ENCODE measurements at places on chromosomes 1 and 21. TPM values are rescaled to one million over a fixed set of nuclear protein-coding genes. Genes with fewer than 3 reads are reported as not detected.

- no peaks in the 10 kb centered on the region for H3K36me3 ChIP-seq
- no peak for DNase-seq
- no peak overlapping the region for H3K4me3 ChIP-seq
- no peak overlapping the region for H3K27ac ChIP-seq
- H3K4me1 ChIP-seq: peaks cover 13% of the 10 kb centered on the region
- H3K27me3 ChIP-seq: no peaks in the 10 kb centered on the region
Measured at GRCh38 chr1:113859478-113860175, 11.9 kb downstream of the PTPN22 start.

SELL gene
- 1.2 TPM for total RNA-seq

DNA sequence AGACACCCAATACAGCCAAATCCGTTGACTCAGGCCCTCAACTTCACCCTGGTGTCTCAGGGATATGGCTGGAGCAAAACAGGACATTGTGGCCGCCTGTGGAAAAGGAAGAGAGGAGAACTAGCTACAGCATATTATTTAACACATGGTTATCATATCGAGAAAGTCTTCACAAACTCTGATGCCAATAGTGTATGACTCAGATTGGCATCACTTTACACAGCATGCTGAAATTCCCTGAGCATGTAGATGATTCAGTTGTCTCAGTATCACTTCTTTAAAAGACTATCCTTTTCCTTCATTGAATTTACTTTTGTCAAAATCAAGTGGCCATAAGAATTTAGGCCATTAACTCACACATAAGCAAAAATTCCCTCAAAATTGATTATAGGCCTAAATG is 20.1 kb downstream of the HSD3B2 start:
- peak; percentile 78 for DNase-seq
- H3K4me3 ChIP-seq: no peak overlapping the region
- no peaks in the 10 kb centered on the region for H3K36me3 ChIP-seq
- peaks cover 12% of the 10 kb centered on the region for H3K4me1 ChIP-seq

- no peak overlapping the region for H3K27ac ChIP-seq
- no peaks in the 10 kb centered on the region for H3K4me1 ChIP-seq
- no peaks in the 10 kb centered on the region for H3K36me3 ChIP-seq
- no peak overlapping the region for H3K4me3 ChIP-seq
- no peak for DNase-seq
Measured at GRCh38 chr1:75166821-75167220, 32.6 kb downstream of the LHX8 start.

DNA sequence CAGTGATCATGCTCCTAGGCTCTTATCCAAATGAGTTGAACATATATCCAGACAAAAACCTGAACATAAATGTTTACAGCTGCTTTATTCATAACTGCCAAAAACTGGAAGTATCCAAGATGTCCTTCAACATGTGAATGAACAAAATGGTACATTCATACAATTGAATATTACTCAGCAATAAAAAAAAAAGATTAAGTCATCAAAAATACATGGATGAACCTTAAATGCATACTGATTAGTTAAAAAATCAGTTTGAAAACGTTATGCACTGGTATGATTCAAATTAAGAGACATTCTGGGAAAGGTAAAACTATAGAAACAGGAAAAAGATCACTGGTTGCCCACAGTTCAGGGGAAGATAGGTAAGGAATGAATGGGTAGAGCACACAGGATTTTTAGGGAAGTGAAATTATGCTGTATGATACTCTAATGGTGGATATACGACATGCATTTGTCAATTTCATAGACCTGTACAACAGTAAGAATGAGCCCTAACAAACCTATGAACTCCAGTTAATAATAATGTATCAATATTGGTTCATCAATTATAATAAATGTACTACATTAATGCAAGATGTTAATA is 3.1 kb downstream of the LRRC40 start:
- H3K4me1 ChIP-seq: peaks cover 9% of the 10 kb centered on the region
- H3K27me3 ChIP-seq: no peaks in the 10 kb centered on the region
- no peak for DNase-seq
- H3K27ac ChIP-seq: no peak overlapping the region

UBE2U gene
- not detected for total RNA-seq

ZYG11A gene
- total RNA-seq: 0.40 TPM

DNA sequence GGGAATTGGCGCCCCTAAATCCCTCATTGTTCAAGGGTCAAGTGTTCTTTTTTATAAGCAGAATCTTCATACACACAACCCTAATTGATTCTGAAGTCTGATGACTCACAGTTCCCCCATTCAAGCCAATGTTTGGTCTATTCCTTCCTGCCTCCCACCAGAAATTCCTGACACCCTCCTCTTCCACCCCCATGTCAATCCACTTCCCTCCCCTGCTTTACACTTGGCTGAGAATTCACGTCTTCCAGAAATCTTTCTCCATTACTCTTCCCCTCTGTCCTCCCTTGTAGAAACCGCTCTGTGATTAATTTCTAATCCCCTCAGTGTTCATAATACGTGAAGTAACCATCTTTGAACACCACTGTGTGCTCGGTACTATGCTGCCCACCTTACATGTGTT is 76.2 kb upstream of the CD34 start:
- no peak overlapping the region for H3K4me3 ChIP-seq
- H3K36me3 ChIP-seq: no peaks in the 10 kb centered on the region
- no peaks in the 10 kb centered on the region for H3K4me1 ChIP-seq
- no peak for DNase-seq

AMY2A gene
- not detected for total RNA-seq

SVBP gene
- total RNA-seq: 32.7 TPM

DNA sequence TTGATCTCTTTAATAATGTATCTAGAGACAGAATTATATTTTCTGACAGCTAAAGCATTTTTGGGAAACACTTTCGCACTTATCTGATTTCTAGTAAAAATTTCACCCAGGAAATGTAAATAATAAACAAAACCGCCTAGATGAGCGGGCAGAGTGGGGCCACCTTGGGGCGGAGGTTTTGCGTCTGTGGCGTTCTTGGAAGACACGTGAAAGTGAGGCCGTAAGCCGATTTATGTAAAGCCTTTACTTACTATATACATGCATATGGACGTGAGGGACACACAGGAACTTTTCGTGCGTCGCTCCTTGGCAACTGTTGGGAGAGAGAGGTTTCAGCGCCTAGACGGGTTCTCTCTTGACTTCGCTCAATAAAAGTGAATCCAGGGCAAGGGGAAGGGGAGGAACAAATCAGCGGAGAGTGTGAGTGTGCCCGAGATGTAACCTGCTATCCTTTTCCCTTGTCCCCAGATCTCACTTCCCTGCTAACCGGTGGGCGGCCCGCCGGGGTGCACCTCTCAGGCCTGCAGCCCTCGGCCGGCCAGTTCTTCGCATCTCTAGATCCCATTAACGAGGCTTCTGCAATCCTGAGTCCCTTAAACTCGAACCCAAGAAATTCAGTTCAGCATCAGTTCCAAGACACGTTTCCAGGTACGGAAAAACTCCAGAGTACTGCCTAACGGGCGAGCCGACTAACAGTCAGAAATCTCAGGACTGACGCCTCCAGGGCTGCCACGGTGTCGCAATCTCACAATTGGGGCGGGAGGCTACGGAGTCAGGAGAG is 1.7 kb downstream of the HLX start:
- H3K4me3 ChIP-seq: peak overlapping the region; percentile 85
- H3K36me3 ChIP-seq: no peaks in the 10 kb centered on the region
- H3K4me1 ChIP-seq: peaks cover 16% of the 10 kb centered on the region
- DNase-seq: peak; percentile 26
- H3K27me3 ChIP-seq: no peaks in the 10 kb centered on the region

KRTAP13-2 gene
- total RNA-seq: not detected

- H3K4me3 ChIP-seq: no peak overlapping the region
- H3K4me1 ChIP-seq: peaks cover 17% of the 10 kb centered on the region
Measured at GRCh38 chr1:39980555-39981313, 25.8 kb downstream of the MFSD2A start.

DNA sequence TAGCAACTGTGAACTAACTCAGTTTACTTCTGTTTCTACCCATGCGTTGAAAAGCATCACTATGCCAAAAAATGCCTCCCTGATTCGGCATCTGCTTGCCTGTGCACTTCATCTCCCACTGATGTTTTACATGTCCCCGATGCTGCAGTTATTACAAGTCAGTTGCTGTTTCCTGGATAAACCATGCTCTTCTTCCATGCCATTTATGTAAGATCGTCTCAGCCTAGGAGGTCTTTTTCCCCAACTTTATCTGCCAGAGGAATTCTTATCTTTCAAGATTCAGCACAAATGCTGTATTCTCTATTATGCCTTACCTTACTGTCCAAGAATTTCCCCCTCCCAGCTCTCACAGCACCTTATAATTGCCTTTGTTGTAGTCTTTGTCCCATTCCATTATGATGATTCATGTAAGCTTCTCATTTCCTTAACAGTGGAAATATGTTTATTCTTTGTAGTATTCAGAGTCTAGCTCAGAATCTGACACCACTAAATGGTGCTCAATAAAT is 30.0 kb downstream of the PRKACB start:
- H3K36me3 ChIP-seq: no peaks in the 10 kb centered on the region
- DNase-seq: peak; percentile 85
- H3K27ac ChIP-seq: peak overlapping the region; percentile 31
- H3K27me3 ChIP-seq: no peaks in the 10 kb centered on the region

Measured in PC-3 (cell line).